ENCODE measurements at places on chromosomes 2 and 18.

- no peak for DNase-seq
Measured at GRCh38 chr2:238853721-238854120, 5.8 kb downstream of the TWIST2 start.

- no peak for DNase-seq
Measured at GRCh38 chr18:44796429-44797428, 116.0 kb downstream of the SETBP1 start.

GRCh38 chr2:3523551-3524041, 4.3 kb upstream of the ADI1 start:
- peak; percentile 43 for DNase-seq

DNA sequence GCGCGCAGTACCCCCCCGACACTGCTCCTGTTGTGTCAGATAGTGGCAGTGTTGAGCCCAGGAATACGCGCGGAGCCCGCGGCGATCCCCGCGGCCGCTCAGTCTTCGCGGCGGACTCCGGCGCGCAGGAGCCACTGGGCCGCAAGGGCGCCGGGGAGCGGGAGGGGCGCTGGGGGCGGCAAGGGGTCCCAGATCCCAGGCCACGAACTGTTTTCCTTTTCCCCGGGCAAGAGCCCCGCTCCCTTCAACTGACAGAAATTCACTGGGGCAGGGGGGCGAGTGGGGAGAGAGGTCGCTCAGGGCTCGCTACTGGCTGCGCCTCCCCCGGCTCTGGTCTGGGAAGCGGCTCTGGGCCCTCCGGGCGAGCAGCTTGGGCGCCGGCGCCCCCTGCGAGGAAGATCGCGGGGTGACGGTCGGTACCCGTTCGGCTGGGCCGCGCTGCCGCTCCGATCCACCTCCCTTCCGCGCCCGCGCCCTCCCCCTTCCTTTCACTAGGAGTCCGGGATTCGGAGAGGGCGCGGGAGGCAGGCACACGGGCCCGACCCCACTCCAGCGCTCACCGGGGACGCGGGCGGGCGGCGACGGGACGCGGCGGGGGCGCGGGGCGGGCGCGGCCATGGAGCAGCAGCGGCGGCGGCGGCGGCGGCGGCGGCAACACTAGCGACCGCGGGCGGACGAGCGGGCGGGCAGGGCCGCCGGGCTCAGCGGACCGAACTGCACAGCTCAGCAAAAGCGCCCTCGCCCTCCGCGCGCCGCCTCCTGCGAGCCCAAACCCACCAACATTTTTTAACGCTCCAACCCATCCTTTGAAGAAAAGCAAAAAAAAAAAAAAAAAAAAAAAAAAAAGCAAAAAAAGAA, 1.4 kb upstream of the SETBP1 start:
- DNase-seq, result peak; percentile 91

DNA sequence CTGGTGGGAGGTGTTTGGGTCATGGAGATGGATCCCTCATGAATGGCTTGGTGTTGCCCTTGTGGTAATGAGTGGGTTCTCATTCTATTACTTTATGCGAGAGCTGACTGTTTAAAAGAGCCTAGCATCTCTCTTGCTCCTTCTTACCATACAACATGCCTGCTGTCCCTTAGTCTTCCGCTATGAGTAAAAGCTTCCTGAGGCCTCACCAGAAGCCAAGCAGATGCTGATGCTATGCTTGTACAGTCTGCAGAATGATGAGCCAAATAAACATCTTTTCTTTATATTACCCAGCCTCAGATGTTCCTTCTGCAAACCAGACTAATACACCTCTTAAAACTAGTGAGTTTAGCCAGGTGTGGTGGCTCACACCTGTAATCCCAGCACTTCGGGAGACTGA, 23.1 kb downstream of the EVA1A start:
- DNase-seq, result no peak
